ENCODE measurements at places on chromosomes 2 and 18. TPM values are rescaled to one million over a fixed set of nuclear protein-coding genes. Genes with fewer than 3 reads are reported as not detected.

DNA sequence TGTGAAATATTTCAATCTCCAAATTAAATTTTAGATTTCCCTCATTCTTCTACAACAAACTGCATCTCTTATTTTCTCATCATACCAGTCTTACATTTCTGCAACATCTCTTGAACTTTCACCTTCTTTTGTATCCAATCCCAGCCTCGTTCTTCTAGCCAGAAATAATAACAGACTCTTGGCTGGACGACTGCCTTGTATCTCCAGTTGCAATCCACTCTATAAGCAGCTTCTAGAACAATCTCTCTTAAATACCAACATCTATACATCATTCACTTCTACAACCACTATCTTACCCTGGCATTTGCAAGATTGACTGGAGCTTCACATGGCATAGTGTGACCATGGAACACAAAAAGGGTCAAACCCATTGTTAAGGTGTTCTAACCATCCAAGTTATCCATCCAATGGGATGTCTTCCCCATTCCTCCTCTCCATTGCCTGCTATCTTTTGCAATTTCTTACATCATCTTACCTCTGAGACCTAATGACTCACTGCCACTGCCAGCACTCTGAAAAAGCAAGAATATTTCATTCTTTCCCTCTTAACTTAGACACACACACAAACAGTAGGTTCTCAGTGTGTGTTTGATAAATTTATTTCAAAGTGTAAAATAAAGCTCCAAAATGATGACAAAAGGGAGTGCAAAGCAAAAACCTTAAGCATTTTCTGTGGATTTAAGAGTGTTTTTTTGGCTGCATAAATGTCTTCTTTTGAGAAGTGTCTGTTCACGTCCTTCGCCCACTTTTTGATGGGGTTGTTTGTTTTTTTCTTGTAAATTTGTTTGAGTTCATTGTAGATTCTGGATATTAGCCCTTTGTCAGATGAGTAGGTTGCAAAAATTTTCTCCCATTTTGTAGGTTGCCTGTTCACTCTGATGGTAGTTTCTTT is 145.6 kb downstream of the METTL4 start:
- no peaks in the 10 kb centered on the region for H3K27me3 ChIP-seq
- H3K36me3 ChIP-seq = no peaks in the 10 kb centered on the region
- H3K4me3 ChIP-seq = no peak overlapping the region
- H3K4me1 ChIP-seq = no peaks in the 10 kb centered on the region

- no peak overlapping the region for H3K27ac ChIP-seq
- H3K4me3 ChIP-seq = no peak overlapping the region
- H3K36me3 ChIP-seq = no peaks in the 10 kb centered on the region
- no peak for DNase-seq
Observed at GRCh38 chr2:169349535-169349934, 12.8 kb downstream of the LRP2 start.

The DPP10 gene
- not detected for total RNA-seq

The SYT4 gene
- total RNA-seq = not detected

DNA sequence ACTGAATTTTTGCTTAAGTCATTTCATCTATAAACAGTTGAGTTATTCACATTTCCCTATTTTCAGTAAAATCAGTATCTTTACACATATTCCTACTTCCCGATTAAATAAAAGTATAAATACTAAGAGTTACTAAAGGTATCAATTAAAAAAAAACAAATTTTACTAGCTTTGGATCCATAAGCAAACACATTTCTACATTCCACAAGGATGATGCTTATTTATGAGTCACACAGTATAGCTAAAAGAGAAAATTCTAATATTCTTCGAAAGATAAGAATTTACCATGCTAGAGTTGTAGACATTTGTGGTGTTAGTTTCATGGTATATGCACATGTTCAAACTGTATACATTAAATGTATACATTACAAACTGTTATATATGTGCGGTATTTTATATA is 23.7 kb downstream of the PGAP1 start:
- H3K27ac ChIP-seq = no peak overlapping the region
- peaks cover 11% of the 10 kb centered on the region for H3K4me1 ChIP-seq
- H3K36me3 ChIP-seq = peaks cover 56% of the 10 kb centered on the region
- H3K4me3 ChIP-seq = no peak overlapping the region
- no peak for DNase-seq

- H3K4me1 ChIP-seq = no peaks in the 10 kb centered on the region
- no peak overlapping the region for H3K4me3 ChIP-seq
- no peaks in the 10 kb centered on the region for H3K27me3 ChIP-seq
- no peak for DNase-seq
- no peak overlapping the region for H3K27ac ChIP-seq
Observed at GRCh38 chr2:133483181-133483580, 85.1 kb downstream of the NCKAP5 start.

The SFTPB gene
- not detected for total RNA-seq

GRCh38 chr2:179218848-179219594 is 45.6 kb downstream of the SESTD1 start:
- H3K4me3 ChIP-seq = no peak overlapping the region
- H3K36me3 ChIP-seq = no peaks in the 10 kb centered on the region
- peak; percentile 11 for DNase-seq

DNA sequence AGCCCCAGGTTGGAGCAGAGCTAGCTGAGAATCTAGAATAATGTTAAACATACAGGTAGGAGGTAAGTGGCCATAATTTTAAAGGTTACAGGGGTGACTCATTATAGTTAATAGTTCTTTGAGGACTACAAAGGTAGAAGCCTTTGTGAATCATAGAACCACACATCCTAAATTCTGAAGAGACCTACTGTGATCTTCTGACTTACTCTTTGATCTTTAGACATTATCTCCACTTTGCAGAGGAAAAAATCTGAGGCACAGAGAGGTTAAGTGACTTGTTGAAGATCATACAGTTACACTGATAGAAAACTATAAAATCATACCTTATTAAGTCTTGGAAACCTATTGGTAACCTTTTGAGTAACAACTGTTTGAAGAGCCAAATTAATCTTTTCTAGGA is 1051.3 kb upstream of the NRXN1 start:
- H3K4me3 ChIP-seq = no peak overlapping the region
- no peak for DNase-seq
- H3K4me1 ChIP-seq = no peaks in the 10 kb centered on the region
- H3K27me3 ChIP-seq = no peaks in the 10 kb centered on the region
- H3K27ac ChIP-seq = no peak overlapping the region

- H3K27me3 ChIP-seq = peaks cover 55% of the 10 kb centered on the region
- peak overlapping the region; percentile 27 for H3K4me3 ChIP-seq
- peaks cover 42% of the 10 kb centered on the region for H3K4me1 ChIP-seq
- no peak for DNase-seq
- H3K27ac ChIP-seq = no peak overlapping the region
Observed at GRCh38 chr2:156892467-156893281, 364.8 kb upstream of the GALNT5 start.

GRCh38 chr2:232839411-232840079 is 30.5 kb upstream of the SNORC start:
- no peaks in the 10 kb centered on the region for H3K27me3 ChIP-seq
- H3K27ac ChIP-seq = peak overlapping the region; percentile 67
- DNase-seq = no peak
- no peak overlapping the region for H3K4me3 ChIP-seq

The FAP gene
- not detected for total RNA-seq

GRCh38 chr18:40921845-40922629 is 1033.0 kb upstream of the PIK3C3 start:
- no peak for DNase-seq
- H3K27me3 ChIP-seq = no peaks in the 10 kb centered on the region
- no peak overlapping the region for H3K4me3 ChIP-seq
- H3K4me1 ChIP-seq = no peaks in the 10 kb centered on the region
- no peaks in the 10 kb centered on the region for H3K36me3 ChIP-seq

DNA sequence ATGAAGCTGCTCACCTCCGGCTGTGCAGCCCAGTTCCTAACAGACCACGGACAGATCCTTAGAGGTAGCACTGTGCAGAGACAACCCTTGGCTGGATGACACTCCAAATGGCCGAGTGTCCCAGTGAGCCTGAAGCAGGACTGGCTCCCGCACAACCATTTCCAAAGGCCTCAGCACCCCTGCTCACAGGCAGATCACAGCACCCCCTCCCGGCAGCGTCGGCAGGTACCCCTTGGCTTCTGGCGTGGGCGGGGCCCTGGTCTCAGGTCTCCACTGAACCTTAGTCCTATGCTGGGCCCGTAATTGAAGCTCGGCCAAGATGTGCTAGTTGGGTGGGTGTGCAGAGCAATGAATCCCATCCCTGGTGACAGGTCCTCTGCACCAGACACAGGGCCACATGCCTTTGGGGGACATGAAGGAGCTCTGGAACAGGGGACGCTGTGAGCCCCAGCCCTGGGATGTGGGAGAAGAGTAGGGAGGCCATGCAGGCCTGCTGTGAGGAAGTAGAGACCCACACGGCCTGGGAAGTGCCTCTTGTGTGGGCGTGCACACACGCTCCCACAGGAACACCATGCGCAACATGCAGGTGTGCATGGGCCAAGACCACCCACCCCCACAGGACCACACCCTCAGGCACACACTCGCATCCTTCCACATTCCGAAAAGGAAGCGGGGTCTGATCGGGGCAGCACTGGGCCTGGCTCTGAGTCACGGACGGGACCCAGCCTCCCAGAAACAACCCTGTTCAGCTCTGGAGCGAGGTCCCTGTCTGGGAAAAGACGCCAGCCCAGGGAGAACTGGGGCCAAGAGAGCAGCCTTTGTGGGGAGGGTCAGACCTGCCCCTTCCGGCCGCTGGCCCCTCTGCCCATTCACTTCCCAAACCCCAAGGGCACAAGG is 2.8 kb downstream of the DUSP2 start:
- peak; percentile 33 for DNase-seq
- peak overlapping the region; percentile 95 for H3K4me3 ChIP-seq
- H3K36me3 ChIP-seq = peaks cover 37% of the 10 kb centered on the region
- H3K27me3 ChIP-seq = no peaks in the 10 kb centered on the region

DNA sequence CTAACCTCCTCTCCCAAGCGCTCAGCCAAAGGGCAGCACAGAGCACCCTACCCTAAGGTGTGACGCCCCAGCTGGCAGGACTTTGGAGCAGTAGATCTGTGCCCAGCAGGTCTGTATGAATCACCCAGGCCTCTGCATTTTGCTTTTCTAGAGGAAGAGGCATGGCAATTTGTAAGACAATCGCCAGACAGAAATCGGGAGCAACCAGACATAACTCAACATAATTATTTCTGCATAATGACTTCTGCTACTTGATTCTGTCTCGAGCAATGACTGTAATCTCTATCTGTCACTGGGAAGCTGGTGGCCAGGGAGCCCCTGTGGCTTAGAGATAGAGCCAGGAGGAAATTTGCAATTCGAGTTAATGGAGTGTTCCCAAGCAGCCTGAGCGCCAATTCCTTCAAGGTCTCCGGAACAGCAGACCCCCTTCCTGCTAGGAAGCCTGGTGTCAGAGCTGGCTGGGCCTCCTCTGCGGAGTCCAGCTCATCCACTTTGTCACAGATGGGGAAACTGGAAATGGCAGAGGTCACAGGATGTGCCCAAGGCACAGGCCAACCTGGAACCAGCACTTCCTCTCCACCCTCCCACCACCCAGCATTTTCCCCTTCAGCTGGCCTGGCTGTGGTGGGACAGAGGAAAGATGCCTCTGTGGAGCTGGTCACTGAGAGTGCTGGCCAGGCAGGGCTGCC is 55.0 kb downstream of the ODC1 start:
- H3K27me3 ChIP-seq = no peaks in the 10 kb centered on the region
- no peak overlapping the region for H3K4me3 ChIP-seq
- peaks cover 14% of the 10 kb centered on the region for H3K36me3 ChIP-seq
- H3K27ac ChIP-seq = no peak overlapping the region

GRCh38 chr2:21194858-21195271 is 71.1 kb downstream of the TDRD15 start:
- H3K27me3 ChIP-seq = no peaks in the 10 kb centered on the region
- no peak for DNase-seq
- H3K4me1 ChIP-seq = no peaks in the 10 kb centered on the region
- no peak overlapping the region for H3K27ac ChIP-seq
- no peaks in the 10 kb centered on the region for H3K36me3 ChIP-seq

The HOXD3 gene
- not detected for total RNA-seq

DNA sequence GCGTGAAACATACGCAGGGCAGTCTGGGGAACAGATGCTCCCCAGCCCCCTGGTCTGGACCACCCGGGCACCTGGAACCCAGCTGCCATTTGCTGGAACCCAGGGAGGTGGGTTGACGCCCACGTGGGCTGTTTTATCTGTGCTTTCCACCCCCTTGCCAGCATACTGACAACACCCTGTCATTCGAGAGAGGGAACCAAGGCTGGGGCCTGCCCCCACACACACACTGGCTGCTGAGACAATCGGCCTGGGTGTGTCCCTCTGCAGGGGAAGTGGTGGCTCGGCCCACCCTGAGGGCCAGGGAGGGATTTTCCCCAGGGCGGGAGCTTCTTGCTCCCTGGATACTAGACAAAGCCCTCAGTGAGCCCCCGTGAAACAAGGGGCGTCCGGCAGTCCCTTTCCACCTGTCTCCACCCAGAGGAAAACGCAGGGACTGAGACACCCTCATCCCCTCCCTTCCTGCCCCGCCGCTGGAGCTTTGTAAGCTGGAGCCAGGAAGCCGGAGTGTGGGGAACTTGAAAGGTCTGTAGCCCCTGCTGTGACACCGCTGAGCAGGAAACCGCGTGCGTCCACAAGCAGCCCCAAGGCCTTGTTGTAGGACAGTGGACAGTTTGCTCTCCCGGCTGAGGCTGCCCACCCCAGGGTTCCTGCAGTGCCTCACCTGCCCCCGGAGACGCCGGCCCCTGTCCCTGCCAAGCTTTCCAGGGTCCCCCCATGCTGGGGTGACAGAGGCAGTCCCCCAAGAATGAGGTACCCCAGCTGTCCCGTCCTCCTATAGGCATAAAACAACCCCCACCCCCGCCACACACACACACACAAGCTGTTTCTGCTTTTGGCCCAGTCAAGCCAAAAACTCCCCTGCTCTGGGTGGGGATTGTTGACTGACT is 14.1 kb upstream of the KLF11 start:
- DNase-seq = peak; percentile 46
- H3K27me3 ChIP-seq = no peaks in the 10 kb centered on the region
- peaks cover 14% of the 10 kb centered on the region for H3K4me1 ChIP-seq
- no peaks in the 10 kb centered on the region for H3K36me3 ChIP-seq

GRCh38 chr2:235144291-235144690 is 192.5 kb downstream of the SH3BP4 start:
- DNase-seq = no peak
- H3K4me1 ChIP-seq = no peaks in the 10 kb centered on the region

All from activated T-helper 2 cell treated with anti-CD3 and anti-CD28 coated beads, Interferon-gamma antibody, Interleukin-2, Interleukin-4, amounts not matched to agents 10 μg/mL and 5 μg/mL and 100 μg/mL, durations not matched to agents 14 hours and 24 hours and 36 hours (primary cell).